ENCODE measurements at places on chromosomes 12 and 14.

DNA sequence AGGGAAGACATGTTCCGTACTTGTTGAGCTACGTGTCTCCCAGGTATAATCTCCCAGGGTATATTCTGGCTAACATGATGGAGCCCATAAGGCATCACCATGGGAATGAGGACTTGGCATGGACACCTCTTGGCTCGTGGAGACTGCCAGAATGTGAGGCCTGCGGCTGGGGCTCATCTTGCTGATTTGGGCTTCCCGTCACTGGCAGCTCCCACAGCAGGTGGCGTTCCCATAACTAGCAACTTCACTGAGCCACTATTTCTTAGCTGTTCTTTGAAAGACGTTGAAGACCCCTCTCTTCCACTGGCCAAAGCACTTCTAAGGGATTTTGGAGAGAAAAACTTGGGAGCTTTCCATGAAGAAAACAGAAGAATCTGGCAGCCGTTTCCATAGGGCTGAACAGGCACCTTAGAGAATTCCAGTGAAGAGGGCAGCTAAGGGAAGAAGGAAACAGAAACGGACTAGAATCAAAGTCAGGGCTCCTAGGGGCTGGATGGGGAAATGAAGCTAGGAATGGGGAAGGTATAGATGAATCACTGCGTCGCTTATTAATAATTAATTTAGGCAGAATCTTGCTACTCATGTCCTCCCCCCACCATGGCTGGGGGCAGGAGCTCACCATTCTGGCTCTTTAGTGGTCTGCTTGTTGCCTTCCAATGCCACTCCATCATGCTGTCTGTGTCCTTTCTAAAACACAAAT, 39.7 kb upstream of the FOS start:
- no peak for DNase-seq

GRCh38 chr14:21455592-21455911, 371 bp downstream of the CHD8 start:
- peak; percentile 12 for DNase-seq

DNA sequence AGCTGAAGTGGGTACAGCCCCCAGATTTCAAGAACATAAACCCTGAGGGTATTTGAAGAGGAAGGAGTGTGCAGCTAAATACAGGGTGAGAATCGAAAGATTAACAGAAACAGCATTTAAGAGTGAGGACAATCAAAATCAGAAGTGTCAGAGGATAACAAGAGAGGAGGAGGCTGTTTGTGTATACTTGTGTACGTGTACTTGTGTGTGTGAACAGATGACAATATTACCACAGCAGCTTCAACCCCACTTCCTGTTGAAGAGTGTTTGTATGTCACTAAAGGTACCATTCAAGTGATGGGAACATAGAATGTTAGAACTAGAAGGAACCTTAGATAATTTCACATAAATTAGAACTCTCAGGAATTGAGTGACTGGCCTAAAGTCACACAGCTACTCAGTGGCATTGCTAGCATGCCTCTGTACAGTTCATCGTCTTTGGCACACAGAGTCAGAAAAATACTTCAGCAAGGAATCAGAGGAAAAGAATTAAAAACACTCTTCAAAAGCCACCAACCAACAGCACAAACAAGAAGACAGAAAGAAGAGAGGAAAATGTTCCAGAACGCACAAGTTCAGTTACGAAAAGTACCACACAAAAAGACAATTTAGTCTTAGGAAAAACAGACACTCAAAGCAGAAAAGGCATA, 164.3 kb upstream of the BCL2L14 start:
- DNase-seq = no peak

- no peak for DNase-seq
Observed at GRCh38 chr12:51008329-51009055, 17.7 kb downstream of the SLC11A2 start.

- DNase-seq = no peak
Observed at GRCh38 chr14:23572524-23572828, 4.9 kb upstream of the AP1G2 start.

GRCh38 chr14:103070971-103071542, 13.0 kb upstream of the LBHD2 start:
- no peak for DNase-seq

DNA sequence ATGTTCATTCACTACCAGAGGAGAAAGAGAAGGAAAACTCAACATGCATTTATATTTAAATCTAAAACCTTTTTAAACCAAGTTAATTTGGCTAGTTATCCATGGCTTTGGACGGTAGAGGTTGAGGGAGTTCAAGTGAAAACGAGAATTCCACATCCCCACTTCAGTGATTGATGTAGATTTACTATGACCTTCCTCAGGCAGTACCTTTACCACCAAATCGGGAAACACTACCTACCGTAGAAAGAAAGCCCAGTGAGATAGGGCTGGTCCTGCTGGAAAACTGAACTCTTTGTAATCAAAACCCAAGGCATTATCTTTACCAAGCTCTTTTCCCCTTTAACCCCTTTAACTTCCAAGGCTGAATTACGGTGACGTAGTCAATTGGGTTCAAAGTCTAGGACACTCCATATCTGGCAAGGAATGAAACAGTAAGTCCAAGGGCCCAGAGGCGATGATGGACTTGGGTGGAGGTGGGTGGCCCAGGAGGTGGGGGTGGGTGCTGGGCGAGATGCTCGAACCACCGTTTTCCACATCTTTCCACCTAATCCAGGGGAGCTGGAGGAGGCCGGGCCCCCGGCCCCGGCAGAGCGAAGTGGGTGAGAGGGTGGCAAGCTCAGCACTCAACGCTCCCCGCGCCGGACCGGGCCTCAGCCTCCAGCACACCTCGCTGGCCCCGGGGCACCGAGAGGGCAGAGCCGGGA, 618 bp downstream of the SEC23A start:
- peak; percentile 42 for DNase-seq

Data from PC-3 (cell line).